NCI-H1105 (cell line): ENCODE measurements at places on chromosomes 6 and 20.

DNA sequence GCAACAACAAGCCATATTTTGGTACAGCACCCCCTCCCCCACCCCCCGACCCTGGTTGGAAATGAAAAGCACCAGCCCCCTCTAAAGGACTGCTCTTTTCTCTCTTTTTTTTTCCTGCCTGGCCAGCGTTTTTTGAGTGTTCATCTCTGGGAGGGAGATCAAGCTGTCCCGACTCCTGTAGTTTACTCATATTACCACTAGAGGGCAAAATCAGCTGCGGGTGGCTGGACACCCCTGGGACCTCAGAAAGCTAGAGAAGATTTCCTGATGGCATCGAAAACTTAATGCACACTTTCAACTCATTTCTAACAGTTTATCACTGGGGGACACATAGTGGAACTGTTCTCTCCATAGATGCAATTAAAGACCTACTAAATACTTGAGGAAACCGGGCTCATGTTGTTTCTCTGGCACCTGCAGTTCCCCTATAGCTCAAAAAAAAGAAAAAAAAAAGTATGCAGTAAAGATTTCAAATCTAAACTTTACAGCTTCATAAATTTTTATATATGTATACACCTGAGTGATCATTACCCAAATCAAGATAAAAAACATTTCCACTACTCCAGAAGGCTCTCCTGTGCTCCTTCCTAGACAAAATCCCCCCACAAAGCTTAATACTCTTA lies 24.4 kb downstream of the CNBD2 start:
- DNase-seq: peak; percentile 57

GRCh38 chr20:20814685-20815084 lies 102.2 kb upstream of the RALGAPA2 start:
- no peak for DNase-seq

GRCh38 chr20:62301111-62301668 lies 1.6 kb upstream of the ADRM1 start:
- DNase-seq: no peak

GRCh38 chr6:157789861-157790260 lies 33.2 kb upstream of the SNX9 start:
- no peak for DNase-seq

DNA sequence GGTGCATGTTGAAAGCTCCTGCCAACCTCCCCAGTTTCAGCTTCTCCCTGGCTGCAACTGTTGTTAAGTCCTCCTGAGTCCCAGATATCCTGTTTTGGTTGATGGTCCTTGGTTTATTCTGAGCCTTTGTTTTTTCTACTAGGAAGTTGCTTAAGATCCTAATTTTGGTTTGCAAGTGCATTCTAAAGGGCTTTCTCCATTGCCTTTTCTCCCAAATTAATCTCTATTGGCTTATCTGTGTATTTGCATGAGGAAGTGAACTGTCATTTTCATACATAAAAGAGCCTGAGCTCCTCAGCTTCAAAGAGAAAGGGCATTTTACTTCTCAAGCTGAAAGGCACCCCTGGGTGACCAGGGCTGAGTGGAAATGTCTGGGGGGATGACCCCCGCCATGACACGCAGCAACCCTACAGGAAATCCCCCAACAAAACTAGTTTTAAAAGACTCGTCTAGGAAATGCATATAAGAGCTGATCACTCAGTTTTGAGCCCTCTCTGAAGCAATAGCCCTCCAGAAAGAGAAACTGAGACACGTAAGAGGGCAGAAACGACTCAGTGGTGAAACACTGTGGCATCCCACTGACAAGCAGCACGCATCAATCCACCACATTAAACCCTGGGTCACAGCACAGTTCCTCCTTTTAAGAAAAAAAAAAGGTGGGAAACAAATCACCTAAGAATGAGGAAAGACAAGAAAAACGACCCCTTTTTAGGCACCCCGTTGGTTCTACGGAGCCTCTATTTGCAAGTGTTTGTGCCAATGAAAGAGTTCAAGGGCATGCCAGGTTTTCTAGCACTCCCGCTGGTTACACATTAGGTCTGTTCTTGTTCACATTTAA lies 140.9 kb downstream of the THBS2 start:
- no peak for DNase-seq

DNA sequence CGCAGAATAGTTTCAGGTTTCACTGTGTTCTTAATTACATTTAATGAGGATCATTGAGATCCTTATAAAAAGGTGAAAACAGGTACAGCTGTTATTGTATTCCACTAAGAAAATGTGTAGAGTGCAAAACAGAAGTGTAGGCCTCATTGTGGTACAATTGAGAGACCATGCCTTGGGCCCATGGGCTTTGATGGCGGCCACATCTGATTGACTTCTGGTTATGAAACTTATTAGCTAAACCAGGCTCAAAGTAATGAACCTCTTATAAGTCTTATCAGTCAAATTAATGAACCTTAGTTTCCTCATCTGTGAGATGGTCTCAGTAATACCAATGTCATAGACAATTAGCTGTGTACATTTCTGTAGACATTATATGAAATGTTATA lies 148.7 kb downstream of the ZDHHC14 start:
- DNase-seq: no peak

DNA sequence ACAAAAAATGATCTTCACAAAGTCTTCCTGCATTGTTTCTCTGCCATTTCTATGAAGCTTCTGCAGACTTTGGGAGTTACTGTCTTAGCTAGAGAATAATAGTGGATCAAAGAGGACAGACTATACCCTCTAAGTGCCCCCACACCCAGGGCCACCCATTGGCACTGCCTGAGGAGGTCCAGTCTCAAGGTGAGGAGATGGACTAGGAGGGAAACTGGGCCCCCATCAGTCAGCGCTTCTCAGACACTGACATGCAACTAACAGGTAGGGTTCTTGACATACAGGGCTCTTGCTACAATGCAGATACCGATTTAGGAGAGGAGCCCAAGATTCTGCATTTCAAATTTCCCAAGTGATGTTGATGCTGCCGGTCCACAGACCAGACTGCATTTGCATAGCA lies 24.3 kb downstream of the PCNA start:
- no peak for DNase-seq

GRCh38 chr6:127404594-127405178 lies 54.5 kb downstream of the KIAA0408 start:
- DNase-seq: no peak

- no peak for DNase-seq
Measured at GRCh38 chr6:30741063-30741779, 1.3 kb downstream of the FLOT1 start.

DNA sequence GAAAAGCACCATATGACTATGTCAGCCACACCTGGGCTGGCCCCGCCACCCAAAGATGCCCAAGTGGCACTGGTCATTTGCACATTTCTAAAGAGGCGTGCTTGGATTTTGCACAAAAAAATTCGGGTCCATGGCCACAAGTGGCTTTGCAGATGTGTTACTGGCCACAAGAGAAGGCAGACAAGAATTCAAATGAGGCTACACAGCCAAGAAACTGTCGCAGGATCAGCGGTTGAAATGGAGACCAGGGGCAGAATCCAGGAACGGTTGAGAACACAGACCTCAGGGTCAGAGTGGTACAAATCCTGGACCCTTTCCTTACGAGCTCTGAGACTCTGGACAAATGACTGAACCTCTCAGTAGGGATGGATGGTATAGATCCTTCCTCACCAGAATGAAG lies 48.6 kb upstream of the SASH1 start:
- no peak for DNase-seq

GRCh38 chr6:168250250-168250649 lies 69.3 kb downstream of the DACT2 start:
- DNase-seq: no peak

DNA sequence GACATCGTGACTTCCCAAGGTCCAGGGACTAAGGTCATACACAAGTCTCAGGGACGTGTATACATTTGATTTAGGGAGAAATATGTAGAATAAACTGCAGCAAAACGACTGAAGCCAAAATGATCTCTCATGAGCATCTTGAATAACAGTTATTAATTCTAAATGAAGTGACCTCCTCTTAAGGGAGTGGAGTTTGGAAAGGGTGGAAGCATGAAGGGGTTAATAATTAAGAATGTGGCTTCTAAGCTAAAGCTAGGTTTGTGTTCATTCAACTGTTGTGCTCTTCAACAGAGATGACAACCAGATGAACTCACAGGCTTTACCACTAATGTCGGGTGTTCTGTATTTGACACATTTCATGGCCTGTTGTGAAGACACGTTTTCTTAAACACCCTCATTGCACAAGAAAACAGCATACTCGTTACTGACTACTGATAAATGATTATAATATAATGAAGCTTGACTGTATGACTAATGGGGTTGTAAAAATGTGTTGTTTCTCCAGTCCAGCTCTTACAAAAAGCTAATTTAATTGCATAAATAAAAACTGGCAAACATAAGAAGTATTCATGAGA lies 1.5 kb downstream of the PPP1R14C start:
- no peak for DNase-seq

- peak; percentile 20 for DNase-seq
Measured at GRCh38 chr6:107555449-107555848, 65.5 kb downstream of the SOBP start.

DNA sequence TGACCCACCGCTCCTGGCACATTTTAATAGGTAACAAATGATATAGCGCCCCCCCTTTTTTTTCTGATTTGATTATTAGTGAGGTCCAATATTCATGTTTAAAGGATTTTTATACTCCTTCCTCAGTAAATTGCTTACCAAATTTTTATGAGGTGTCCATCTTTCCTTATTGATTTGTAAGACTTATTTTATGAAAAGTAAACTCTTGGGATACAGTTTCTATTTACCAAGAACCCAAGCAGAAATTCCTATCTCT lies 25.1 kb downstream of the TRIM27 start:
- no peak for DNase-seq

- DNase-seq: no peak
Measured at GRCh38 chr20:20425823-20426654, 58.1 kb downstream of the INSM1 start.

- no peak for DNase-seq
Measured at GRCh38 chr6:96007663-96008062, 8.1 kb upstream of the FUT9 start.

DNA sequence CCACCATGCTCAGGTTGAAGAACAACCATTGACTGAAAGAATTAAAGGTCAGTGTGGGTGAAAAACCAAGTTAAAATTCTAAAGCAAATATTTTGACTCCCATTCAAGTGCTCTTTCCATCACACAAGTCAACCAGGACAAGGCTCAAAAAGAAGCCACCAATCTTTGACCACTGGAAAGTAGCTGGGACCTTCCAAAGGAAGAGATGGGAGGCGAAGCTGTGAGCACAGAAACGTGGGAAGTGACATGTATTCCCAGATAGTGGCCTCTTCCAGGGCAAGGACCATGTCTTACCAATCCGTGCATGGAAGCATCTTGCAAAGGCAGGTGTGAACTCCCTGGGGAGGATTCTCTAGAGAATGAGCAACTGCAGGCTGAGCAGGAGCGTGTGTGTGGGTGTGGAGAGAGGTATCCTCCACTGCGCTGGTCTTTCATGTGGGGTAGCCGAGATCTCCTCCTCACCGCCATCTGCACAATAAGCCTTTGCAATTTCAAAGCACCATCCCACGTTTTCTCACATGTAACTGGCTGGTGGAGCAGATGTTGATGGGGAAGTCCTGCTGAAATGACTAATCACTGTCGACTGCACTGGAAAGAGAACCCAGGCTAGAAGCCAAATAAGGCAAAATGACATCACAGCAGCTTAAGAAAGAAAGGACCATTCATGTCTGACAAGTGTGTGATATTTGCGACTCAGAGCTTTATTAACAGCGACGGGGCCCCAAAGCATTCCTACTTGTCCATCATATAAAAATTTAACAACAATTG lies 189.4 kb upstream of the RREB1 start:
- no peak for DNase-seq
